Activated CD8-positive, alpha-beta memory T cell treated with anti-CD3 and anti-CD28 coated beads, Interleukin-2, amount 50 U/mL, for 4 hours (primary cell): ENCODE measurements at places on chromosomes 3 and 15.

DNA sequence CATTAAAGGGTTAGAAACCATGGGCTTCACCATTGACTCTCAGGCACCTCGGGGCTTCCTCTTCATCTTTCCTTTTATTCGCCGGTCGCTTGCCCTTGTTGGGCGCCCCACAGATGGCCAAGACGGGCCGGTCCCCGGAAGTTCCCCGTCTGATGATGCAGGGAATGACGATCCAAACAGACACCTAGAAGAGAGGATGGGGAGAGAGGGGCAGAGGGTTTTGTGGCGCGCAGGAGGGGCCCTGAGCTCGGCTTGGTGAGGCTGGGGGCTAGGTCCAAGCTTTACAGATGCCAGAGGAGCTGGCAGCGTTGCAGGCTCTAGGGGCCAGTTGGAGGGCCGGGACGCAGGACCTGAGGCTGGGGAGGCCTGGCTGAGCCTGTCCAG is 532 bp upstream of the ESYT3 start:
- no peak for DNase-seq

GRCh38 chr15:28021281-28022039 is 77.7 kb downstream of the OCA2 start:
- no peak for DNase-seq

- DNase-seq: no peak
These were observed 33.0 kb downstream of the VPS13C start for GRCh38 chr15:62027263-62027565.

- no peak for DNase-seq
These were observed 41.4 kb downstream of the CTDSPL2 start for GRCh38 chr15:44468709-44469385.

DNA sequence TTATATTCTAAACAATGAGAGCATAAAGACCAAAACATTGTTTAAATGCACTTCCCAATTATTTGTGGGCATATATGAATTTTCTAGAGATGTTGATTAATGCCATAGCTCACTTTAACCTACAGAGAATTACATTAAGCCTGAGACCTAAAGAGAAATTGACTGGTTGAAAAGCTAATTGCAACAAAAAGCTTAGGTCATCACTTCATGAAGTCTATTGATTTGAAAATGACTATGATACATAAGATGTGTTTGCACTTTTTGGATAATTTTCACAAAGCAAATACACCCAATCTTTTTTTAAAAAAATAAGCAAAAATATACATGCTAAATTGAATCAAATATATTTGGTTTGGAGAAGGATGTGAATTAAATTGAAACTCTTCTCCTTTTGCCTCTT is 532.8 kb upstream of the GOLIM4 start:
- no peak for DNase-seq

DNA sequence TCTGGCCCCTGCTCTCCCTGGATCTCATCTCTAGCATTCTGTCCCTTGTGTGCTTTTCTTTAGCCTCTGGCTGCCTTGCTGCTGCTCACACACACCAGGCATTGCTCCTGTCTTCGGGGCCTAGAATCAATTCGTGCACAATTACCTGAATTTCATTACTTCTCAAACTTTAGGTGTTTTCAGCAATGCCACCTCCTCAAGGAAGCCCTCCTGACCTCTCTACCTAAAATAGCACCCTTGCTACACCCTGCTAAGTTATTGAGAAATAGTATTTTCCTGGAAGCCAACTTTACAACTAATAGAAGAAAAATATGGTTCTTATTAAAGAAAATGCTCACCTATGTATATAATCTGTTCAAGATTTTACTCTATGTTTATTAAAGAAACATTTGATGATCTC is 40.4 kb downstream of the CP start:
- no peak for DNase-seq

DNA sequence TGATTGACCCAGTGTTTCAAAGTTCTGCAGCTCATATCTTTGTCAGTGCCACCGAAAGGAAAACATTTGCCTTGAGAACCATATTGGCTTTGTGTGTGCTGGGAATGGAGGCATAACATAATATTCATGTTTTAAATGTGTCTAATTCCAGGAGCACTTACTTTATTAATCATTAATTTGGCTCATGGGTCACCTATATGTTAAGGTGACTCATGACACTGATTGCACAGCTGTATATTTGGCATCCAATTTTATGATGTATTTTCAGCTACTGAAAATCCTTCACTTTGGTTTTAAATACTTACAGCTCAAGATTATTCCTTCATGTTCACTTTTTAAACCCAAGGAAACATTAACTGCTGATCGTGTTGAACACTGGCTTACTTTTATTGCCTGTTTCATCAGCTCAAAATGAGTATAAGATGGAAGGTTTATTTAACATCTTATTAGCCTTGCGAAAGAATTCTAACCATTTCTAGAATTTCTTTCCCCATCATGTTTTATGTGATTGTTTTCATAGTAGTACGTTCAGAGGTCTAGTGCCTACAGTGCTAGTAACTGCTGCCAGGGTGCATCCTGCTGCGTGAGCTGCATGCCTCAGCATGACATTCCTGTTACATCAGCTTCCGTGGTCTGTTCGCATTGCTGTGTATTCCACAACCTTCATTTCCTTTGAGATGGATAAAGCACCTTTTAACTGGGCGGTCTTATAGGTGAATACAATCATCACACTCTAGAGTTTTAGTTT is 63.7 kb downstream of the LRCH3 start:
- no peak for DNase-seq

DNA sequence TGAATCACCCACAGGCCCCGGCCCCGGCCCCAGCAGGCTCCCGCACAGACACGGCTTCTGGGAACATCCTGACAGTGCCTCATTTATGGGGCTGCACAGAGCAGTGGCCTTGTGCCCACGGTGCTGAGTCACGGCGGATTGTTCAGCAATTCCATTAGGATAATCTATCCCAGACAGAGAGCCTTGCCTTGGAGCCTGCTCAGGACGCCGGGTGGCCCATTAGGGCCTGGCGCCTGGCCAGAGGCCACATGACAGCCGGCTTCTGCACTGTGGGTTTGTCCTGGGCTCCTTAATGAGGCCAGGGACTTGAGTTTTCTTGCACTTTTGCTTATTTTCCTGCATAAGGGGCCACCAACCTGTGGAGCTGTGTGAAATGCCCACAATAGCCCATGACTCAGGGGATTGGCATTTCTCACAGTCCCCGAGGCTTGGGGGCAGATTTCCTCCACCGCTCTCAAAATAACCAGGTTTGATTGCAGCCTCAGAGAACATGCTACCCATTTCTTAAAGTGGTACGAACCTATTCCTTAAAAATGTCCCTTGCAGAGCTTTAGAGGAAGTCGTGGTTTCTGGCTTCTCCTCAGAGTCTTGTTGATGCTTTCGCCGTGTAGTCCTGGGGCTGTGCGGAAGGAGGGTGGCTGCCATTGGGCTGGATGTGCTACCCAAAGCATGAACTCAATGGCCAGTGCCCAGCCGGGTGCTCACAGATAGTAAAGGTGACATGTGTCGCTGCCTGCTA is 19.0 kb downstream of the SYNM start:
- DNase-seq: no peak

DNA sequence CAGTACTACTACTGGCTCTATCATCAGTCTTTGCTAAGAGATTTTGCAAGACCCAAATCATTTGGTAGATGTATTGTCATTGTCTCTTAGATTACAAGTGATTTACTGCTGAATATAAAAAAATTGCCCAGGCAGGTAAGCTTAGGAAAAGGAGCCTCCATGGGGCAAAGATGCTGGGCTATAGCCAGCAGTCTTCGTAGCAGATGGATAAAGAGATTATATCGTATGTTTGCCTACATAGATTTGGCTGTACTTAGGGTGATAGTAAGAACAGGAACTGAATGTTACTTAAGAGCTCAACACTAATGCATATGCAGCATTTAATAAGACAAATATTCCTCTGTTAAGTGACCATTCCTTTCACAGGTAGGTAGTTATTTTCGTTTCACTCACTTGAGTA is 48.9 kb downstream of the PTPRG start:
- no peak for DNase-seq

DNA sequence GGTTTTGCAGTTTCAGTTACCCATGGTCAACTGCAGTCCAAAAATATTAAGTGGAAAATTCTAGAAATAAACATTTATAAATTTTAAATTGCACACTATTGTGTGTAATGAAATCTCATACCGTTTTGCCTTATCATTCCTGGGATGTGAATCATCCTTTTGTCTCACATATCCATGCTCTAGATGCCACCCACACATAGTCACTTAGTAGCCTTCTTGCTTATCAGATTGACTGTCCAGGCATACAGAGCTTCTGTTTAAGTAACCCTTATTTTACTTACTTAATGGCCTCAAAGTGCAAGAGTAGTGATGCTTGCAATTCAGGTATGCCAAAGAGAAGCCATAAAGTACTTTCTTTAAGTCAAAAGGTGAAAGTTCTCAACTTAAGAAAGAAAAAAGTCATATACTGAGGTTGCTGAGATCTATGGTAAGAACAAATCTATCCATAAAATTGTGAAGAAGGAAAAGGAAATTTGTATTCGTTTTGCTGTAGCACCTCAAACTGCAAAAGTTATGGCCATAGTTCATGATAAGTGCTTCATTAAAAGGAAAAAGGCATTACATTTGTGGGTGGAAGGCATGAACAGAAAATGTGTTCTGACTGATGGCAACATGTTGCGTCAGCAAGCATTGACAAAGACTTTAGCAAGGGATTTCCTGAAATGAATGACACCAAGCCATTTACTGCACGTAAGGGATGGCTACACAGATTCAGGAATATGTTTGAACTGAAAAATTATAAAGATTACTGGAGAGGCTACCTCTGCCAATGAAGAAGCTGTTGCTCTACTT is 43.8 kb downstream of the SPATA16 start:
- DNase-seq: no peak

DNA sequence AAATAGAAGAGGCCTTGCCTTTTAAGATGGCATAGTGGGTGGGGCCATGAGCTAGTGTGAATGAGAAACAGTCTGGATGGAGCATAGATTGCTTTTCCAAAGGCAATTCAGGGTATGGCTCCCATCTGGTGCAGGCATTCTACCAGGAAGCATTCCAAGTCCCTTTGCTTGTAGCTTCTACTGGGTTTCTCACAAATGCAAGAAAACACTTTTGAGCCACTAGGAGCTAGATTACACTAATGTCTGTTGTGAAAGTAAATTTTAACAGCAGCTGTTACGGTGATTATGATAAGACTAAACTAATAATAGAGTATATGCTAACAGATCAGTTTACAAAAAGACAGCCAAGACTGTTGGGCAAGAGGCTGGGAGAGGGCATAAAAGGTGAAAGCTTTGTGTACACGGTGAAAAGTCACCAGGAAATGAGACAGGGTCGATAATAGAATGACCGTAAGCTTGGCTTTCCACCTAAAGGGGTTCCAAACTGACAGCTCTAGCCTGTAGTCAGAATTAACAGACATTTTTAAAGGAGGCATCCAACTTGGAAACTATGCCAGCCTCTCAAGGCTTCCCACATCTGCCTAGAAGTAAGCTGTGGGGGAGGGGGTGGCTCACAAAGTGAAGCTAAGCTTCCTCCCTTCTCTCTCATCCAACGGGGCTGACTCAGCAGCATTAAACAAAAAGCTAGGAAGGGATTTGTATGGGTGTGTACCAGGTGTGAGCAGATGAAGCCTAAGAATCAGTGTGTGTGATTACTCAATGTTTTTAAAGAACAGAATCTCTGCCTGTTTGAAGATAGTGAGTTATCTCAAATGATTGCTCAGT is 61.1 kb upstream of the GPD1L start:
- DNase-seq: no peak
